ENCODE measurements at places on chromosomes 1 and 21.

GRCh38 chr1:230536641-230537155 lies 105.6 kb upstream of the COG2 start:
- no peak for DNase-seq

DNA sequence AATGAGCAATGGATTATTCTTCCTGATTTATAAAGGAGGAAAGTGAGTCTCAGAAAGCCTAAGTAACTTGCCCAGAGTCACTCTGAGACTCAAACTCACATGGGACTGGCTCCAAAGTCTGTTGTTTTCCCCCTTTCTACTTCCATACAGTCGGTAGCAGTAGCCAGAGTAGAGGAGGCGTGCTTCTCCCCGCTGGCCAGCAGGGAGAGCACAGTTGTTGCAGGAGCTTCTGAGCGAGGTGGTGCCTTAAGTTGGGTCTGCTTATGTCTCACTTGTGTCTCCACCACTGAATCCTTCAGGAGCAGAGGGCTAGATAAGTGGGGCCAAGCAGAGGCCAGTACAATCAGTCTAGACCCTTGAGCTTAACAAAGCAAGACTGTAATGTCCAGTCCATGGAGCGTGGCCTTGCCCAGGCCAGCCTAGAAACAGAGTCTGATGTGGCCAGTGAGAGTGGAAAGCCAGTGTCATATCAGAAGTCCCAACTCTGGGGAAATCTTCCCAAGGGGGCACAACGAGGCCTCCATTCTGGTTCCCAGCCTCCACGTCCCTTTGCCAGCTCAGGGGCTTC lies 181.9 kb downstream of the ZSCAN20 start:
- DNase-seq = no peak

DNA sequence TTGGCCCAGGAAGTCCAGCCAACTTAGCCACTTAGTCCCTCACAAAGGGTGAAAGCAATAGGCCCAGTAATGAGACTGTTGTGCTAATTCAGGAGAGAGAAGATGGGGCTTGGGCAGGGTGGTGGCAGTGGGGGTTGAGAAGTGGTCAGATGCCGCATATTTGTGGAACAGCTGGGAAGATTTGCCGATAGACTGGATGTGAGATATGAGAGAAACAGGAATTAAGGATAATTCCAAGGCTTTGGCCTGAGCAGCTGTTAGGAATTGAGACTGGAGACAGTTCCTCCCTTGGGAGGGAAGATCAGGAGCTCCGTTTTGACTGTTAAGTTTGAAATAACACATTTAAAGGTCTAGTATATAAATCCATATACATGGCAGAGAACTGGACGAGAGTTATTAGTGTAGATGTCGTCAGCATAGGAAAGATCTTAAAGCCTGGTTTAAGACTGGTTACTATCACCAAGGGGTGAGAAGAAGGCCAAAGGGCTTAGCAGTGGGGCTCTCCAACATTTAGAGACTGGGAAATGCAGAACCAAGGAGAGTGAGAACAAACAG lies 323.7 kb upstream of the FAM78B start:
- DNase-seq = no peak

GRCh38 chr1:158075078-158075477 lies 81.6 kb downstream of the KIRREL1 start:
- DNase-seq = no peak

GRCh38 chr21:45427331-45428271 lies 22.6 kb downstream of the COL18A1 start:
- no peak for DNase-seq

DNA sequence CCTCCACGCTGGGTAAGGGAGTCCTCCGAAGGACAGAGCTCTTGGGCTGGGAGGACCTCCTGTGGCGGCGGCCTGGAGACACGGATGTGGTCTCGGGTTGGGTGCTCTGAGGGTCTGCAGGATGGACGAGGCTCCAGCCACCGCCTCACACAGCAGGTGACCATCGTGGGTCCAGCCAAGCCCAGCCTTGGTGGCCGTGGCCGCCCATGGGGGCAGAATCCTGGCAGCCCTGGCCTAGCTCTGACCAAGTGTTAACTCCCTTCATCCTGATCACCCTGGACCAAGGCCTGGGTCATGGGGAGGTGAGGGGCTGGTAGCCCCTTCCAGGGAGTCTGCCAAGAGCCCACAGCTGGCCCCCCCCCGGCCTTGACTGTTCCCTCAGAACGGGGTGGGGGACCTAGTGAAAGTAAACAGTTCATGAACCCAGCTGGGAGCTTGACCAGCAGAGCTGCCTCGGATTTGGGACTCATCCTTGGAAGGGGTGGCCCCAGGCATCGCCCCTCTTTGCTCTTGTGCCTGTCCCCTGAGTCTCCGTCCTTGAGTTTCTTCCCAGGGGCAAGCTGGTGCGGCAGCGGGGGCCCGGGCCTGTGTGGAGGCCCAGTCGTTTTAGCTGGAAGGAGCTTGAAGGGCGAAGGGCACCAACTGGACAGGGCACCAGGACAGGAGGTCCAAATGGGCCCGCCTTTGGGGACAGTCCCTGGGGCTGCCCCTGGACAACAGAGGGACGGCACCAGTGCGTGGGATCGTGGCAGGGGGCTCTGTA lies 17.8 kb downstream of the ARHGEF16 start:
- no peak for DNase-seq

GRCh38 chr1:42152907-42153600 lies at the start of gene GUCA2B:
Gene GUCA2B, plus strand, starts transcription at chr1:42153410. Its CDS starts 41 bp downstream, at chr1:42153451.
- DNase-seq = no peak

DNA sequence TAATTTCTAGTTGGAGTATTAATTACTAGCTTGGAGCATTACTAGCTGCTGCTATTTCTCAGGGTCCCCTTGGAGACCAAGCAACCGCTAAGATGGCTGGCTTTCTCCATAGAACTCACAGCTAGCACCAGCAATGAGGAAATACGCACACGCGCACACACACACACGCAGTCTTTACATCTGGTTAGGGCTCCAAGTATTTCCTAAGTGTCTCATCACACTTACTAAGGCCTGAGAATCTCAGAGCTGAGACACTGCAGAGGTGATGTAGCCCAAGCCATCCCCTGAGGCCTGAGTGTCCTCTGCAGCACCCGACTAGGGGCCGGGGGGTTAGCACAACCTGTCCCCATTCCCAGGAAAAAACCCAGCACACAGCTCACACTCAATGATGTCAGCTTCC lies 42.5 kb downstream of the ITPKB start:
- no peak for DNase-seq

GRCh38 chr1:215119056-215119455 lies 36.5 kb downstream of the KCNK2 start:
- no peak for DNase-seq

DNA sequence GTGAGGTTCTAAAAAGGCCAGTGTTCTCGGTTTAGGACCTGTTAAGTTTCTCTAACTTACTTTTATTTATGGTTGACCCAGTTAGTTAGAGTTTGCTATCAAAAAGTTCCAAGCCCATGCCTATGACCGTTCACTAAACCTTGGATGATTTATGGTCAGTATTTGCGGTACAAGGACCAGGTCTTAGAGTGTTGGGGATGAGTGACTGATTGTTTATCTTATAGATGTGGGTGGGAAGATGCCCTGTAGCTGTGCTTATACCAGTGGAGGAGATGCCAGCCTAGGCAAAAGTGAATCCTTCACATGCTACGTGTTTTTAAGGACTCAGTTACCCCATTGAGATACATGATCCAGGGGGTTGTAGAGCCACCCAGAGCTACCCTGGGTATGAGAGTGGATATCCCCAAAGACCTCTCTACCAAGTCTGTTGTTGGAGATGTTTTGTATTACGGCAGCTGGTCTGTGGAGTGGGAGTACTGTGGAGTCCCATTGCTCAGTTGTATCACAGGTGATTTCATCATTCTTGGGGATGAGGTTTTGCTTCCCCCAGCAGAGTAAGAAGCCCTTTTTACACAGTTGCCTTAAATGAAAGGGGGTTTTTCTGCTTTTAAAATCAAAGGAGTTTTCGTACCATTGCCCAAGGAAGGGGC lies 2.1 kb downstream of the SLC22A15 start:
- no peak for DNase-seq

- no peak for DNase-seq
Measured at GRCh38 chr1:148160343-148161052, 8.4 kb upstream of the NBPF11 start.

DNA sequence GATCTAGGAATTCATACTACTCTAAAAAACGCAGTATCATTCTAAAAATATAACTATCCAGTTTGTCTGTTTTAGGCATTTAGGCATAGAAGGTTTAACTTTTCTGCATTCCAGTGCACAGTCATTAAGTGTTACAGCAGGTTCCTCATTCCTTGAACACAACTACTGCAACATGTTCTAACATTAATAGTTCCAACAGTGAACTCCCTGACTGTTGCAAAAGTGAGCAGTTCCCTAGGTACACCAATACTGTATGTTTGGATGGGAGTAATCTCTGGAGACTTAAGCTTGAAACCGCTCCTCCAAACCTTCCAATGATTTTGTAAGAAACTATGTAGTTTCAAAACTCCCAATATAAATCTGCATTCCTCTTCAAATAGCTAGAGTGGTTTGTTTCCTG lies 46.2 kb downstream of the UCHL5 start:
- DNase-seq = no peak

DNA sequence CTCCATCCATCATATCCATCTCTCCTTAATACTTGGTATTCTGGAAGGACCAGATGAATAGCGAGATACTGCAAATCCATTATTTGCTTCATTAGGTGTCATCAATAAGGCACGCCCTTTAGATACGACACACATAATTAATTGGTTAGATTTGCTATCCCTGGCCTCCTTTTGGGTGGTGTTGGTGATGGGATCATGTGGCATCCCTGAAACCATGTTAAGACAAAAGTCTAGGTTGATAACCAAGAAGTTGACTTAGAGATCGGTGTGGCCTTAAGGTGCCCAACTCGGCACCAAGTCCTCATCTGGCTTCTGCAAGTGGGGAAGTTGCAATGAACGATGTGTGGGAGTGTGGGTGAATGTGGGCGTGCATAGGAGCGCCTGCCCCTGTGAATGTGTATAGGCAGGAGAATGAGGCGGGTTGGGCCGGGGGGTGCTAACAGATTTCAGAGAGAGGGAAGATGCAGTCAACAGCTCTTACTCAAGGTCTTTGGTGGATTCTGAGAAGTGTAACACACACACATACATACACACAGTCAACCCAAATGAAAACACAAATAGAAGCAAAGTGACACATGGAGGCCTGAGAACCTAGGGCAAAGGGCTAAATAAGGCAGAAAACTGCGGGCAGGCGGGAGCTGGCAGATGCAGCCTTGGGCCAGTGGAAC lies 415.7 kb upstream of the ESRRG start:
- DNase-seq = no peak

DNA sequence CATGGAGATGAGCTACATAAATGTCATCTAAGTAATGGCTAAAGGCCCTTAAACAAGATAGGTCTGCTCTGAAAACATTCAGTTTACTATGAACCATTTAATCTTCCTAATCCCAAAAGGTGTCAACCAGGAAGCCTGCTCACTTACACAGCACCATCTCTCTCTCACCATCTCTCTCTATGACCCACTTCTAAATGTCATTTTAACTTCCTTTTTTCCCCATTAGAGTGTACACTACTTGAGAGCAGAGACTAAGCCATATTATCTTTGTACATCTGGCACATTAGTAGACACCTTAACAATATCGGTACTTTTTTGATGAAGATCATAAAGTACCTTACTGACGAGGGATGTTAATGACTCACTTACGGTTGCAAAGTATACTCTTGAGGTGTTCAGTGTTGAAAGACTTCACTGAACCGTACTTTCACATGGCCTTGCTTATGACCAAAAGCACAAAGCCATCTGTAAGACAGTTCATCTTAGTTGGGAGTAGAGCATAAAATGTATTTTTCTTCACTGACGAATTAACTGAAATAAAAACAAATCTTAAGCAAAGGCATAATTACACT lies 25.4 kb downstream of the FBXO42 start:
- no peak for DNase-seq

DNA sequence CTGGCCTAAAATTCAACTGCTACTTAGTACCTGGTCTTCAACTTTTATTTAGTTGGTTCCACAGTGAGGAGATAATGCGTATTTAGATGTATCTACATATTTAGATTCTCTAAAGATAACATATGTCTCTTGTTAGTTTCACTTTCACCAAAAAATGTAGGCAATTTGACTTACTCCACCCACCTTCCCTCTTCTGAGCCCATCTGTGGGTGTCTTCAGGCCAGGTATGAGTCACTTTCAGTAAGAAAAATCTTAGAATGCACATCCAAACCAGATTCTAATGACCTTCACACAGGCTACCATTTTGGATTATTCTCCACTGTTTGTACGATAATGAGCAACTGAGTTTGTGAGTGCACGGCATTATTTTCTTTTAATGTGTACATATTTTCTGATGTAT lies 501.7 kb downstream of the NEGR1 start:
- no peak for DNase-seq

DNA sequence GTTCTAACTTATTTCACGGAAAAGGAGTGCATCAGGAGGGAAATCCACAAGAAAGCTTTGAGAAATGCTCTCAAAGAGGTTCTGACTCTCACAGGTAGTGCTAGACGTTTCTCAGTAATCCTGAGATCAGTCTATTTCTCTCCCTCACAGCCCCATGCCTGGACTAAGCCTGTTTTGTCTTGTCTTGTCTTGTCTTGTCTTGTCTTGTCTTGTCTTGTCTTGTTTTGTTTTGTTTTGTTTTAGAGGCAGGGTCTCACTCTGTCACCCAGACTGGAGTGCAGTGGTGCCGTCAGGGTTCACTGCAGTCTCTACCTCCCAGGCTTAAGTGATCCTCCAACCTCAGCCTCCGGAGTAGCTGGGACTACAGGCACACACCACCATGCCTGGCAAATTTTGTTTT lies 133.3 kb upstream of the SGIP1 start:
- DNase-seq = no peak

DNA sequence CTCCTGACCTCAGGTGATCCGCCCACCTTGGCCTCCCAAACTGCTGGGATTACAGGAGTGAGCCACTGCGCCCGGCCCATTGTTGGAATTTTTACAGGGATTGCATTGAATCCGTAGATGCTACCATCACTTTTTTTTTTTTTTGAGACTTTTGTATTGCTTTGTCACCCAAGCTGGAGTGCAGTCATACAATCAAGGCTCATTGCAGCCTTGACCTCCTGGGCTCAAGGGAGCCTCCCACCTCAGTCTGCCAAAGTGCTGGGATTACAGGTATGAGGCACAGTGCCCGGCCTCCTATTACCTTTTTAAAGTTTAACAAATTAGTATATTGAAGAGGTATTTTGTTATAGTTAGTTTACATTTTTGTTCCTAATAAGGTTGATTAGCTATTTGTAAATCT lies 62.2 kb upstream of the SLC45A1 start:
- no peak for DNase-seq

GRCh38 chr1:226845624-226846023 lies 24.8 kb upstream of the PSEN2 start:
- no peak for DNase-seq

Measured in substantia nigra (tissue), 51 donors.